Activated T-cell treated with anti-CD3 and anti-CD28 coated beads, Interleukin-2, amount 50 U/mL, for 48 hours (primary cell): ENCODE measurements at places on chromosomes 1 and 21.

GRCh38 chr1:200131551-200132125 is 104.1 kb downstream of the NR5A2 start:
- DNase-seq: no peak

- DNase-seq: no peak
Measured at GRCh38 chr1:58966103-58966916, 182.5 kb upstream of the JUN start.

GRCh38 chr1:43883321-43883720 is 50.3 kb upstream of the ARTN start:
- DNase-seq: no peak

DNA sequence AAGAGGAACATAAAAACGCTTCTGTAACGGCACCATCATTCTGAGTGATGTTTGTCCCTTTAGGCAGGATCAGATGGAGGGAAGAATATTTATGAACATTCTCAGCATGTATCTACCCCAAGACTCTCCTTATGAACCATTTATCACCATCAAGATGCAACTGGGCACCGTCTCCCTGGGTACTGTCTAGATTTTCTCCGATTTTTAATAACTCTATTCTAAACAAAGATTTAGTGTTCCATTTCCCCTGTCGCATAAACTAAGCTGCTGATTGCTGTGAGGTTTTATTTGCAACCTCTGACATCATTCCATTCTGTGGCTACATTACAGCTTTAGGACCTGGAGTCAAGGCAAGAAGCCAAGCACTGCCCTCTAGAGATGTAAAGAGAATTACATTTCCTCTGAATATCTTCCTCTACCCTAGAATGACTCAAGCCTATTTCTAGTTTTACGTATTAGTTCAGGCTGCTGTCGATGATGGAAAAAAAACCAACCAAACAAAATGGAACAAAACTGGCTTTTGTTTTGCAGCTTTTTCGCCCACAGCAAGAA is 130.1 kb upstream of the MAP1LC3C start:
- no peak for DNase-seq

DNA sequence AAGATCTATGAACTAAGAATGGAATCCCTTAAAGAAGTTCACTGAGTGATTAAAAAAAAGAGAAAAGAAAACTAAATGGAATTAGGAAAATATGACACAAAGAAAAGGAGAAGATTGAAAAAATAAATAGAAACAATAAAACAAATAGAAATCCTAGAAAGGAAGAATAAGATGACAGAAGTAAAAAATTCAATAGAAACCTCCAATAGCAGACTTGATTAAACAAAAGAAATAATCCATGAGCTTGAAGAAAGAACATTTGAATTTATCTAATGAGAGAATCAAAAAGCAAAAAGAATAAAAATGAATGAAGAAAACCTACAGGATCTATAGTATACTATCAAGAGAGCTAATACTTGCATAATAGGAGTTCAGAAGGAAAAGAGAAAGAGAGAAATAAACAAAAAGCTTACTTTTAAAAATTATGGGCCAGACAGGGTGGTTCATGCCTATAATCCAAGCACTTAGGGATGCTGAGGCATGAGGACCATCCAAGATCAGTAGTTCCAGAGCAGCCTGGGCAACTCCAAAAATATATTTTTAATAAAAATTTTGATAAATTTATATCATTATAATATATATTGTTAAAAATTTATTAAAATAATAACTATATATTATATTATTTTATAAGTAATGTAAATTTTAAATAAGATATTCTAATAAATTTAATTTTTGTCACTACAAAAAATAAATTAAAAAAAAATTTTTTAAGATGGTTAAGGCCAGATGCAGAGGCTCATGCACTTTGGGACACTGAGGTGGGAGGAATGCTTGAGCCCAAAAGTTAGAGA is 9.4 kb upstream of the VN1R5 start:
- no peak for DNase-seq

- peak; percentile 64 for DNase-seq
Measured at GRCh38 chr21:34865400-34866241, 183.5 kb downstream of the RUNX1 start.

DNA sequence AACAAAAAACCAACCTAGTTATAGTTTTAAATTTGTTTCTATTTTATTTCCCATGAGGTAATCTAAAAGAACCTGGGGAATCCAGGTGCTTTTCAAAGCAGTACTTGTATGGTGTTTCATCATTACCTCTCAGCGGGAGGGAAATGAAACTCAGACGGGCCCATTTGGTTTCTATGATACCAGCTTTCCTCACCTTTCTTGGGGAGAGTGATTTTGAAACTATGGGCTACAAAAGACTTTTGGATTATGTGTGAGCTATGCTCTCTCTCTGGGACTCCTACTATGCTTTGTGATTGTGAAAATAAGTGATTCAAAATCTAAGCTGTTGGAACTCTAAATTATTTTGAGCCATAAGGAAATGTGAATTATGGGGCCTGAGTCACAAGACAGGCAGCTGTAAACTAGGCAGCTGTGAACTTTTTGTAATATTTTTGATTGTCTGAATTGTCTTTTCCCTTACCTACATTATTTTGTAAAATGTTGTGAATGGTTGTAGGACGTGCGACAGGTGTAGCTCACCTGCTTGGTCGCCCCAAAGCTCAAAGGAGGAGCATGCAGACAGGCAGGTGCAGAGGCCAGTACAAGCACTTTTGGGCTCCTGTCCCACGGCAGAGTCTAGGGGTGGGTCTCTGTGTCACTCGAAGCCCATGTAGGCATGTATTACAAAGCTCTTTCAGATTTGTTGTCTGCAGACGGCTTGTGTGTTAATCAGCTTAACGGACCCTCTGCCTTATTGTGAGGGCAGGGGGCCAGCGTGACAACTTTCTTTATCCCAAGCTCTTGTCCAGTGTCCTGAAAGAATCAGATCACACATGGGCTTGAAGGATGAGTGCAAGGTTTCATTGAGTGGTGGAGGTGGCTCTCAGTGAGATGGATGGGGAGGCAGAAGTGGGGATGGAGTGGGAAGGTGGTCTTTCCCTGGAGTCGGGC is 64.8 kb upstream of the BACH1 start:
- DNase-seq: peak; percentile 43

DNA sequence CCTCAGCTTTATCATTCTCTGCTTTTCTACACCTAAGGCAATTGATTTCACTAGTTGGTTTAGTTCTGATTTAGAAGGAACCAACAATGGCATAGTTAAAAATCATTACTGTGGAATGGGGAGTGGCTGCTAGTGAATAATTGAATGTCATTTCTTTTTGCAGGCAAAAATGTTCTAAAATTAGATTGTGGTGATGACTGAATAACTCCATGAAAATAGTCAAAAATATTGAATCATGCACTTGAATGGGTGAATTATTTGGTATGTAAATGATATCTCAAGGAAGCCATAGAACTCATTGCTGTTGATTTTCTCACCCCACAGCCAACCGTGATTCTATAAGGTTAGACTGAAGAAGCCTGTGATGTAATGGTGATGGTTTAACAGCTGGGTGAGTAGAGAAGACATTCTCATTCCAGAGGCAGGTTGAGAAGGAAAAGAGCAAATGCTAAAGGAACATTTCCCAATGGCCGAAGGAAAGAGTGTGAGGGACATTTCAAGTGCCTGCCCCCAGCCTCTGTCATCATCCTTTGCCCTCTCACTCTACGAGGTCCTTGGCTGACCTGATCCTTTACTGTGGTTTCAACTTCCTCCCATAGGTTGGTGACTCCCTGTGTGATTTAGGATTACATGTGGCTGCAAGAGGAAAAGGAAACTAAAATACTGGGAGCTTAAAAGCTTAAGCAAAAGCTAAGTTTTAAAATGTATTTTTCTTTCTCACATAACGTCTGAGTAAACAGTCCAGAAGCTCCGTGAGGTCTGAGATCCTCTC is 12.5 kb downstream of the OVAAL start:
- no peak for DNase-seq

- no peak for DNase-seq
Measured at GRCh38 chr21:42447182-42447581, 43.5 kb downstream of the UBASH3A start.

DNA sequence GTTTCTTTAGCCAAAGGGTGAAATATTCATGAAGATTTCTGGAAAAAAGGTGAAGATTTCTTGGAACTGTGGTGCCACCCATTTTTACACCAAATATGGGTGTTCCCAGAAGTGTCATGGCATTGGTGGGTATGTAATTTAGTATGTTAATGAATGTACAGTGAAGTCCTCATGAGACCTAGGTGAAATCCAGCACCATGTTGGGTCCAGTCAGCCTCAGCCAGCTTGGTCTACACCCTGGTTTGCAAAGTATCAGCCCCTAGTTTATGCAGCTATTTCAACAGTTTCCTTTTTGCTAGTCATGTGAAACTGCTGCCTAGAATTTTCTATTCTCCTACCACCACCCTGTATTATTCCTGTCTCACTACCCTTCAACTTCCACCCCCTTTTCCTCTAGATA is 63.1 kb upstream of the CXADR start:
- DNase-seq: no peak

DNA sequence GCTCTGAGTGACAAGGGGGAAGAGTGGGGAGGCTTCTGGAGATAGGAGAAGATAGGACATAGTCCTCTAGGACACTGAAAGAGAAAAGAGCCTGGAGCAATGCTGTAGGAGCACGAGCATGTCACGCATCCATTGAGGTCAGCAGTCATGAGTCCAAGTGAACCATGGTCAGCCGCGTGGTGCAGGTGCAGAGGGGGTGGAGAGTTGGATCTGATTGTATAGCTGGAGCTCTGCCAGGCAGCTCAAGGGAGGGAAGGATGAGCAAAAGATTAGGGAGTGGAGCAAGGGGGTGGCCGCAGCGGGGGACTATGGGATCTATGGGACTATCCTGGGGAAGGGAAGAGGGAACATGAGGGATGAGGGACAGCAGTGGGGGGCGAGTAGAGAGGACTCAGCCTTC is 14.0 kb downstream of the PADI1 start:
- DNase-seq: no peak

DNA sequence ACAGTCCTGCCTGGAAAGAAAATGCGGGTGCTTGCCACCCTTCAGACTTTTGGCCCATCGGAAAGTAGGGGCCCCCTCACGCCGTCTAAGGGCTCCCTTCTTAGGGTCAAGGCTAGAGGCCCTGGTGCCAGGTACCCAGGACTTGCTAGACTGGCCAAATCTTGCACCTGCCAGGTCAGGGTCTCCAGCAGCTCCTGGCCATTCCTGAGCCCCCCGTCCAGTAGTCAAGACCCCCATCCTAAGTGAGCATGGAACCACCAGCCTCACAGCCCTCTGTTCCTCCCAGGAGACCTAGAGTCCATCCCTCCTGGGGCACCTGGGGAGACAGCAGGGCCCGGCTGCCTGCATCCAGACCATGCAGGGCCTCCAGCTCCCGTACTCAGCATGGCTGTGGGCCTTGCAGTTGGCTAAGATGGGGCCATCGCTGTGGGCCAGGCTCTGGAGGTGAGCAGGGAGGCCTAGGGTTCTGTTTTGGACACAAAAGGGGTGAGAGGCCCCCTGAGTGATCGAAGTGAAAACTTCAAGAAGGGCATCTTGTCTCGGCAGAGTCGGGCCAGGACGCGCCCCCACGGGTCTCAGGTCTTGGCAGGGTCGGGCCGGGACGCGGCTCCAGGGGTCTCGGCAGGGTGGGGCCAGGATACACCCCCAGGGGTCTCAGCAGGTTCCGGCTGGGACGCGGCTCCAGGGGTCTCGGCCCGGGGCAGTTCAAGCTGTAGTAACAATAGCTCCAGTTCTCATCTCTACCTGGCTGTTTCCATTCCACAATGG is 5.9 kb downstream of the FNDC10 start:
- no peak for DNase-seq

DNA sequence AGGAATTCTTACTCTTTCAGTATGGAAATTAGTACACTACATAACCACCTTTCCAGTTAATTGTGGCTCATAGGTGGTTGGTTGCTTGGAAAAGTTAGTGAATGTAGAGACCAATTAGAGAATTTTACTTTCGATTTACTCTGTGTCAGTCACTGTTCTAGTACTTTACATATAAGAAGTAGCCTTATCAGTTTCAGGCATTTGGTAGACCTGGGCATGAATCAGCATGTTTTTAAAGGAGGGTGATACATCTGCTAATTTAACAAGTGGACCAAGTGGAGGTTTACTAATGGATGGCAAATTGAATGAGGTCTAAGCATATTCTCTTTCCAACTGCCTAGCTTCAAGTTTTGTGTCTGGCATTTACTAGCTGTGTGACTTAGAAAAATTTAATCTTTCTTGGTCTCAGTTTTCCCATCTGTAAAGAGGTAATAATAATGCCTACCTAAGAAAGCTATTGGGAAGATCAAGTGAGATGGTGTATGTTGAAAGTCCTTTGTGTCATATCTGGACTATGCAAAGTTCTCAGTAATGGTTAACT is 1158.6 kb downstream of the PLA2G4A start:
- no peak for DNase-seq

- DNase-seq: no peak
Measured at GRCh38 chr1:108124023-108124422, 76.1 kb downstream of the SLC25A24 start.

DNA sequence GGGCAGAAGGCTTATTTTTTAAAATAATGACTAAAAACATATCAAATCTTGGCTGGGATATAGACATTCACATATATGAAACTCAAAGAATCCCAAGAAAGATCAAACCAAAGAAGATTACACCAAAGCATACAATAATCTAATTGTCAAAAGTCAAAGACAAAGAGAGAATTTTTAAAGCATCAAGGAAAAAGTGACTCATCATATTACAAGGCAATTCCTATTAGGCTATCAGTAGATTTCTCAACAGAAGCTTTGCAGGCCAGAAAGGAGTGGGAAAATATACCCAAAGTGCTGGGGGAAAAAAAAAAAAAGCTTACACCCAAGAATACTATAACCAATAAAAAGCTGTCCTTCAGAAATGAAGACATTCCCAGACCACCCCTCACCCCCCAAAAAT is 375.6 kb downstream of the BRINP2 start:
- no peak for DNase-seq

DNA sequence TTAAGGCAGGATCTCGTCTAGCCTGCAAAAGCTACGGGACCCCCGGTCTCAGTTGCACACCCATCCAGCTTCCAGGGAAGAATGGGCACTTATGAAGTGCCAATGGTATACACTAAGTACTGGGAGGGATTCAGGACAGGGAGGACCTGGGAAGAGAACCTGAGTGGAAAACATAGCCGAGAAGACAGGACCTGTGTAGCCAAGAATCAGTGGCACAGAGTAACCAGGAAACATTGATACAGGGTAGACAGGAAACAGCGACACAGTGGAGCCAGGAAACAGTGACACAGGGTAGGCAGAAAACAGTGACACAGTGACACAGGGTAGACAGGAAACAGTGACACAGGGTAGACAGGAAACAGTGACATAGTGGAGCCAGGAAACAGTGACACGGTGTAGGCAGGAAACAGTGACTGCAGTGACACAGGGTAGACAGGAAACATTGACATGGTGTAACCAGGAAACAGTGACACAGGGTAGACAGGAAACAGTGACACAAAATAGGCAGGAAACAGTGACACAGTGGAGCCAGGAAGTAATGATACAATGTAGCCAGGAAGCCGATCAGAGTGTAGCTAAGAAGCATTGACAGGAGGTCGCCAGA is 138.0 kb upstream of the ARHGEF16 start:
- no peak for DNase-seq
